Activated naive CD4-positive, alpha-beta T cell treated with anti-CD3 and anti-CD28 coated beads, Interleukin-2, amount 10 ng/mL, durations not matched to agents 5 hours and 36 hours (primary cell): ENCODE measurements at places on chromosomes 6 and 20. TPM values are rescaled to one million over a fixed set of nuclear protein-coding genes. Genes with fewer than 3 reads are reported as not detected.

Gene MAN1A1
- 7.9 TPM for total RNA-seq

Gene MAP3K7
- total RNA-seq = 27.3 TPM

Gene DEFB128
- not detected for total RNA-seq

Gene PCSK2
- total RNA-seq = not detected

Gene ADGB
- total RNA-seq = not detected

Gene HTR1B
- not detected for total RNA-seq

Gene HTR1E
- total RNA-seq = not detected

Gene MAP7
- 3.1 TPM for total RNA-seq

Gene ADAM33
- total RNA-seq = not detected

Gene EDN1
- total RNA-seq = not detected

Gene WTAP
- 125 TPM for total RNA-seq

Gene OLIG3
- total RNA-seq = not detected
